ENCODE measurements at places on chromosomes 16 and 17.

DNA sequence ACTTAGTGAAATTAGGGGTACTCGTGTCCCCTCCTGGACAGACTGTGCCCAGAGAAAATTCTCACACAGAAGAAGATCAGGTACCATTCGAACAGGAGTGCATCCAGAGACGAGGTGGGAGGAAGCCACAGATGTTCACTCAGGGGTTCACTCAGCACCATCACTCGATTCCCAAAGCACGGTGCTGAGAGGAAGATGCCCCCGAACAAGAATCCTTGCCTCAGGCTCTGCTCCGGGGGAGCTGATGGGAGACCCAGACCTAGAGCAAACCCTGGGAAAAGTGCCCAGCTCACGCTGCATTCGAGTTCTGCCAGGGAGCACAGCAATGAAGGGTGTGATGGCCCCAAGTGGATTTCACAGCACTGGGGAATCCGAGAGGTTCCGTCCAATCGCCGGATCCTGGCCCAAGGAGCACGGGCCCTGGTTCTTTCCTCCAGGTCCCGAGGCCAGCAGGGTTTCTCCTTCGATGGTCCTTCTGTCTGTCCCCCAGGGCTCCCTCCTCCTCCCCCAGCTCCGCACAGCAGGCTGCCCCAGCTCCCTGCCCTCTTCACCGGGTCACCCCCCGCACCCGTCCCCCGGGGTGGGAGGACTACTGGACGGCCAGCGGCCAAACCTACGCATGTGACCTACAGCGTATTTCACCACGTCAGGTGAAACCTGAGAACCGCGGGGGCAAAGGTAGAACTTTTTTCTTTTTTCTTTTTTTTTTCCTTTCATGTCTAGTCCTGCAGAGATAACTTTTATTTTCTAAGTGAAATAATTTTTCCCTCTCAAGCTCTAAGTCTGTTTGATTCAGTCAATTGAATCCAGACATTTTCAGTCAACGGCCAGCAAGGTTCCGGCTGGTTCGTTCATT is 10.2 kb upstream of the UBE2I start:
- no peak for DNase-seq

DNA sequence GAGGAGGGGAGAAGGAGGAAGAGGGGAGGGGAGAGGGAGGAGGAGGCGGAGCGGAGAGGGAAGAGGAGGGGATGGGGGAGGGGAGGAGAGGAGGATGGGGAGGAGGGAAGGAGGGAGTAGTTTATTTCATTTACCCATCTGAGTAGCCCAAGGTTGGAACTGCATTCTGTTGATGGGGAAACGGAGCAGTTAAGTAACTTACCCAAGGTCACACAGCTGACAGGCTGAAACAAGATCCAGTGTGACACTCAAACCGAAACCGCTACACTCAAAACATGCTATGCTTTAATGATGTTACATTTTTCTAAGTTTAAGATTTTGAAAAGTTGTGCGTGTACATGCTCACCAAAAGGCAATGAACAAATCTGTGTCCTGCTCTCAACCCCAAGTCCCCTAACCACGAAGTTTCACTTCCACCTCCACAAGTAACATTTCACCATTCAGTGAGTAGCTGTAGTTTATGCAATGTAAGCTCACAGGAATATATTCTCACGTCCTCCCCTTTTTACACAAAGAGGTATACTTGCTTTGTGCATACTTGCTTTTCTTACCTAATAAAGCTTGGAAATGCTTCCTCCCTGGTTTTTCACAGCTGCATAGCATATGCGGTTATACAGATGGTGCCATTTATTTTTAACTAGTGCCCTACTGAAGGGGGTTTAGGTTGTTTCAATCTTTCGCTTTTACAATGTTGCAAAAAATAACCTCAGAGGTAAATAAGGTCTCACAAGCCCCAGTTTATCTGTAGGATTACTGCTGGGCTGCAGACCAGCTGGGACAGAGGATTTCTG is 275.3 kb downstream of the PARN start:
- DNase-seq = peak; percentile 23

GRCh38 chr17:17493986-17494466 is 2.2 kb downstream of the RASD1 start:
- DNase-seq = no peak

GRCh38 chr16:30121741-30122571 is 1.1 kb downstream of the MAPK3 start:
- no peak for DNase-seq

DNA sequence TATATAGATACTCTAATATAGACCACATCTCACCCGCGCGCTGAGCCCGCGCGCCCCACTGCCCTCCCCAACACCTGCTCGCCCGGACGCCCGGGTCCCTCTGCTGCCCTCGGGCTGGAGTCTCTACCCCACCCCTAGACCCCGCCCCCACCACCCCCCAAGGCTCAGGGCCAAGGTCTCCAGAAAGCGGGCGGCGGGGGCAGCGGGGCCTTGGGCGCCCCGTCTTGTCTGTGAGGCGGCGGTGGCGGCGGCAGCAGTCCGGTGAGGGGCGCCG is 2.6 kb downstream of the HES7 start:
- no peak for DNase-seq

- no peak for DNase-seq
Measured at GRCh38 chr16:21076186-21076883, 74.3 kb downstream of the DNAH3 start.

- DNase-seq = no peak
Measured at GRCh38 chr16:64242492-64242891, 879.4 kb downstream of the CDH11 start.

DNA sequence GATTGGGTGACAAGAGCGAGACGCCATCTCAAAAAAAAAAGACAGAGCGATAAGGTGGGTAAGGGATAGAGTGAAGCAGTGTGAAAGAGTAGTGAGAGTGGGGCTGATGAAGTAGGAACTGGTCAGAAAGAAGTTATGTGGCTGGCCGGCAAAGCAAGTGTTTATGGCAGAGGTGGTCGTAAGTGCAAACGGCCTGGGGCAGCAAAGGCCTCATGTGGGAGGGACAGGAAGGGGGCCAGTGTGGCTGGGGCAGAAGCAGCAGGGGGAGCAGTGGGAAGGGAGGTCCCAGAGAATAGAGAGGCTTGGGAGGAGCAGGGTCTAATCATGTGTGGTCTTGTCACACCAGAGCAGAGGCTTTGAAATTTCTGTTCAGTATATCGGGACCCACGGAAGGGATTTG is 186.2 kb downstream of the HS3ST3B1 start:
- no peak for DNase-seq

- DNase-seq = no peak
Measured at GRCh38 chr17:4318596-4318995, 47.9 kb downstream of the UBE2G1 start.

DNA sequence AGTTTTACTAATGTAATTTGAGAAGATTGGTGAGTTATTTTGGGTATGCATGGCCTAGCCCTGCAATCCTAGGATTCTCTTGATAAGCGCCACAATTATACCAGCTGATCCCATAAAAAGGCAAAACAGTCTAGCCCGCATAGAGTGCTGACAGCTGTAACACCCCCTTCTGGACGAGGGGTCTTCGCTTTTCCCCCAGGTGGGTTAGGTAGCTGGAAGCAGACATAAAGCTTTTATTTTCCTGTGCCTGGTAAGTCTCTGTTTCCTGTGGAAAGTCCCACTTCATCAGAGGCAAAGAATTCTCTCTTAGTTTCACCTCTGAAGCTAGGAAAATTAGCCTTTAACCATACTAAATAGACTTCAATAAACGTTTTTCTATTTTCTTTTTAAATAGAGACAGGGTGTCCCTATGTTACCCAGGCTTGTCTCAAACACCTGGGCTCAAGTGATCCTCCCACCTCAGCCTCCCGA is 108.3 kb downstream of the YPEL2 start:
- DNase-seq = no peak

- no peak for DNase-seq
Measured at GRCh38 chr17:28509789-28510188, 3.6 kb downstream of the FOXN1 start.

- no peak for DNase-seq
Measured at GRCh38 chr17:44990994-44991393, 22.9 kb upstream of the C1QL1 start.

- DNase-seq = peak; percentile 22
Measured at GRCh38 chr17:17305281-17305801, 2.2 kb downstream of the NT5M start.

DNA sequence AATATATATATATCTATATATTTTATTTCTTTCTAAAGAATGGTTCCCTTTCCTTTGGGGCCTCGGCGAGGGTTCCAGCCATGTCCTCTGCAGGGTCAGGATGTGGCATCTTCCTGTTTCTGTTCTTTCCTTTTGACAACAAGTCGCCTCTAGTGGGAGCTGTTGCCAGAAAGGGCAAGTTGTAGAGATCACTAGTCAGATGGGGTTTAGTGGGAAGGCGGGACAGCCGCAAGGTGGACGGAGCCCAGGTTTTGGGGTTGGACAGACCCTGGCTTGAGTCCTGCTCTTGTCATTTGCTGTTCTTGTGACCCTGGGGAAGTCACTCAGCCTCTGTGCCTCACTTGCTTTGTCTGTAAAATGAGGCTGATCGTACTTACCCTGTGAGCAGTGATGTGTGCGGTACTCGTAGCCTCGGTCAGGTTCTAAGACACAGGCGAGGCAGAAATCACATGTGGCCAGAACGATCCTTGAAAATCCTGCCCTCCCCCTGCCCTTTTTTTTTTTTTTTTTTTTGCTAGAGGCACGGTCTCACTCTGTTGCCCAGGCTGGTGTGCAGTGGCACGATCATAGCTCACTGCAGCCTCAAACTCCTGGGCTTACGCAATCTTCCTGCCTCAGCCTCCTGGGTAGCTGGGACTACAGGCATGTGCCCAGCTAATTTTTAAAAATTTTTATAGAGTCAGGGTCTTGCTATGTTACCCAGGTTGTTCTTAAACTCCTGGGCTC is 80.1 kb downstream of the ABCC6 start:
- DNase-seq = no peak

GRCh38 chr17:3534881-3535252 is 22.7 kb downstream of the TRPV3 start:
- no peak for DNase-seq

DNA sequence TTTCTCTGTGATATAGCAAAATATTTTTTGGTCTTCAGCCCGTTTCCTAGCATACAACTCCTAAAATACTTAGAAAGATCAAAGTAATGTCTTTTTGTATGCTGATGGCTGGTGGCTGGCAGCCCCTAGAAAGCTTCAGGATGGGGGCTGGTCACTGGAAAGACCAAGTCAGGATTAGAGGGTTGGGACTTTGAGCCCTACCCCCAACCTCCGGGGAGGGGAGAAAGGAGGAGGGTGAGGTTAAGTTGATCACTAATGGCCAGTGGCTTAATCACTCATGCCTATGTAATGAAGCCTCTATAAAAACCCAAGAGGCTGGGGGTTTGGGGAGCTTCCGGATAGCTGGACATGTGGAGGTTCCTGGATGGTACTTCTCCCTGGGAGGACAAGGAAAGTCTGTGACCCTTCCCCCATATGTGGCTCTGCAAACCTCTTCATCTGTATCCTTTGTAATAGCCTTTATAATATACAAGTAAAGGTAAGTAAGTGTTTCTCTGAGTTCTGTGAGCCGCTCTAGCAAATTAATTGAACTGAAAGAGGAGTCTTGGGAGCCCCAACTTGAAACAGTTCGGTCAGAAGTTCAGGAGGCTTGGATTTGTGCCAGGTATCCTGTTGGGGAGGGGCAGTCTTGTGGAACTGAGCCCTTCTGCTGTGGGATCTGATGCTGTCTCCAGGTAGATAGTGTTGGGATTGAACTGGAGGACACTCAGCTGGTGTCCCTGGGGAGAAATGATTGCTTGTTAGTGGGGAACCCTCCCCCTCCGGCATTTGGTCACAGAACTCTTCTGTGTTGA is 3.5 kb downstream of the SLC7A6 start:
- DNase-seq = no peak

GRCh38 chr17:16052486-16052885 is 52.9 kb downstream of the TTC19 start:
- DNase-seq = no peak

DNA sequence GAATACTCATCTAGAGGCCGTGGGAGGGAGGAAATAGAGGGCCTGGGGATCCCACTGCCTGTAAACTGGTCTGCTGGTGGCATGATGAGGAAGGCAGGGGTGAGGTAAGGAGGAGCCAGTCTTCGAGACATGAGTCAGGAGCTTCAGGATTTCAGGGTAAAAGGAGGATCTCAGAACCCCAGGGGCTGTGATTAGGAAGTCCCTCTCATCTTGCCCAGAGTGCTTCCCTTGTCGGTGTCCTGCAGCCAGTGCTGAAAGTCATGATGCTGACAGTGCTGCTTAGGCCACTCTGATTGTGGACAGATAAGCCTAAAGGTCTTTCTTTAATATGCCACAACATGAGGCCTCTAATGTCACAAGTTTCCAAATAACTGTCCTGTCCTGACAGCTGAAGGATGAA is 29.6 kb downstream of the COG4 start:
- no peak for DNase-seq

GRCh38 chr17:39923836-39924690 is 3.3 kb downstream of the ORMDL3 start:
- no peak for DNase-seq

- no peak for DNase-seq
Measured at GRCh38 chr16:57372372-57373116, at the start of gene CX3CL1. Gene CX3CL1, plus strand, starts transcription at chr16:57372490. Its CDS starts 79 bp downstream, at chr16:57372569.

GRCh38 chr17:77319211-77320043 is 178.7 kb downstream of the SEC14L1 start:
- no peak for DNase-seq

DNA sequence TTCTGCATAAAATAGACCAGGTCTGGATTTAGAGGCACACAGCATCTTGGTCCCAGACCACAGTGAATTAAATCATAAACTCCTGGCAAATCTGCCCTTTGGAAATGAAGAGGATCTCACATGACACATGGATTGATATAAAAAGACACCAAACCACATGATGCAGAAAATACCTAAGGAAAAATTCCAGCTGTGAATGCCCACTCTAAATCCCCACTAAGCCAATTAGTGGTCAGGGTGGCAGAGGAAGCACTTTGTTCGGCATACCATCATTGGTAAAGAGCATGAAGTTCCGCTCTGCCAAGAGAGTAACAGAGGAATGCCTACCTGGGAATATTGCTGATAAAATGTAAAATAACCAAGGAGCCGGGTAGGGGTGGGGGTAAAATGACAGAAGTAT is 32.4 kb upstream of the NOL11 start:
- DNase-seq = no peak
